ENCODE measurements at places on chromosomes 12 and 14.

DNA sequence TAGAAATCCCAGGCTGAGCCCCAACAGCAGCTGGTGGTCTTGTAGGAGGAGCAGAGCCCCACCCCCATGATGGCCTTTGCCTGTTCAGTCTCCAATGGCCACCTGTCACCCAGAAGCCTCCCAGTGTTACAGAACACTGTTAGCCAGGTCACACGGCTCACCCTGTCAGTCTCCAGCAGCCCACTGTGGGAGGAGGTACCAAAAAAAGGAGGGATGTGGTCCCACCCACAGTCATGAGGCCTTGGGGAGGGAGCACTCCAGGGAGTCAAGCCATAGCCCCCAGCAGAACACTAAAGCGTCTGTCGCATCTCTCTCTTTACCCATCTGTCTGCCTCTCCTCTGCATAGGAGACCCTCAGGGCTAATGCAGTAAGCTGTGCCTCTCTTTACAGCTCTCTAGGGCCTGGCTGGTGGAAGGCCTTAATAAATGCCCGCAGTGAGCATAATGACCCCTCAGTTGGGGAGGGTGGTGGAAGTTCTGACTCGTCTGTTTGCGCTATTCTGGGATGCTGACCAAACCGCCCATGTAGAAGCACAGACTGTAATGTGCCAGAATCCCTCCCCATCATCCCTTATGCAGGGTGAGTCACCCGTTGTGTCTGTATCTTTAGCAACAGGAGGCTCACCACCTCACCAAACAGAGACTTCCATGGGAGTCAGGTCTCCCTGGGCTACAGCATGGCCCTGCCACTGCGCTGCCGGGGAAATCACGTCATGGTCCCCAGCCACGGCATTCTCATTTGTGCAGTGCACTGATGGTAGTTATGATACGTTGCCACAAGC lies 14.6 kb downstream of the C14orf132 start:
- no peak for DNase-seq

DNA sequence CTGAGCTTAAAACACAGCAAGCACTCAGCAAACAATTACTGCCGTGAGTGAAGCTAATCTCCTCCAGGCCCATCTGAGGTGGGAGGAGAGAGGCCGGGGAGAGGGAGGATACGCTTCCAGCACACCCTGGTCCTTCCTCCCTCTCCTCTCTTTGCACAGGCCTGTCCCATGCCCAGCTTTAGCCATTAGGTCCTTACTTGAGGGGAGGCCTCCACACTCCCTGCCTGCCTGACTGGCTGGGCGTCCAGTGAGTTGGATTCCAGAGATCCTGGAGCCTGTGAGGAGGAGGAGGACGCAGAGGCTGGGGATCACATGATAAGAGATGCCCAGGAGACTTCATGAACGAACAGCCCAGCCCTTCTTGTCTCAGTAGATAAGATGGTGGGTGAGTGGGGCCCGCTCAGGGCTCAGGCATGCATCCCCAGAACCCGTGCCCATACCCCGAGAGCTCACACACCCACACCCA lies 65.1 kb upstream of the NCOR2 start:
- no peak for DNase-seq

GRCh38 chr14:54627540-54628363 lies 60.8 kb downstream of the SAMD4A start:
- no peak for DNase-seq

DNA sequence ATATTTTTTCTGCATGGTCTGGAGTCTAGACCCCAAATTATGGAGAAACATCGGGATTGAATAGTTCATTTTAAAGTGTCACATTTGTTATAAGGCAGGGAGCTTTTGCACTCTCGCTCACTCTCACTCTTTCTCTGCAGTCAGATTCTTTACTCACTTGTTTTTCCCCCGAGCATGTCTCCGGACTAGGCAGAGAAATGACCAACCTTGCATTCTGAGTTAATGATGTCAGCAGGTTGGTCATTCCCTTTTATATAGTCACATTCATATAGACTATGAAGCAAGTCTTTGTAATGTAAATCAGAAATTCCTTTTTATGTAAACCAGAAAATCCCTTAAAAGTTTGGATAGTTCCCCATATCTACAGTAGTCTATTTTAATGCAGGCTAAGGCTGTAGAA lies 4.1 kb downstream of the C12orf75 start:
- DNase-seq: no peak
